NCI-H460 (cell line): ENCODE measurements at places on chromosomes 16 and 17. TPM values are rescaled to one million over a fixed set of nuclear protein-coding genes. Genes with fewer than 3 reads are reported as not detected.

Gene NOL11
- total RNA-seq, result 50.1 and 53.8 TPM in 2 replicates

Gene TTYH2
- total RNA-seq, result 2.1 and 2.5 TPM in 2 replicates

Gene HLF
- 0.17 and 0.25 TPM in 2 replicates for total RNA-seq

Gene TNFSF13
- total RNA-seq, result 0.63 and 1.4 TPM in 2 replicates

Gene SULT1A1
- total RNA-seq, result 14.2 and 18.4 TPM in 2 replicates

Gene BAIAP2
- total RNA-seq, result 9.7 and 13.1 TPM in 2 replicates

Gene ZNF598
- total RNA-seq, result 35.1 and 37.1 TPM in 2 replicates

Gene ANKRD40CL
- not detected in 2 replicates for total RNA-seq

Gene CDH3
- total RNA-seq, result not detected in 2 replicates

Gene CPHXL2
- total RNA-seq, result not detected in 2 replicates

Gene SPATA32
- total RNA-seq, result not detected in 2 replicates

Gene KRT28
- not detected in 2 replicates for total RNA-seq

Gene SCNN1G
- not detected in 2 replicates for total RNA-seq

Gene KRT20
- total RNA-seq, result not detected in 2 replicates
